Mucosa of descending colon (tissue), 3 donors: ENCODE measurements at places on chromosomes 13 and 19.
A peak's percentile ranks its signal among the peaks of the same experiment; 100 is the strongest.

DNA sequence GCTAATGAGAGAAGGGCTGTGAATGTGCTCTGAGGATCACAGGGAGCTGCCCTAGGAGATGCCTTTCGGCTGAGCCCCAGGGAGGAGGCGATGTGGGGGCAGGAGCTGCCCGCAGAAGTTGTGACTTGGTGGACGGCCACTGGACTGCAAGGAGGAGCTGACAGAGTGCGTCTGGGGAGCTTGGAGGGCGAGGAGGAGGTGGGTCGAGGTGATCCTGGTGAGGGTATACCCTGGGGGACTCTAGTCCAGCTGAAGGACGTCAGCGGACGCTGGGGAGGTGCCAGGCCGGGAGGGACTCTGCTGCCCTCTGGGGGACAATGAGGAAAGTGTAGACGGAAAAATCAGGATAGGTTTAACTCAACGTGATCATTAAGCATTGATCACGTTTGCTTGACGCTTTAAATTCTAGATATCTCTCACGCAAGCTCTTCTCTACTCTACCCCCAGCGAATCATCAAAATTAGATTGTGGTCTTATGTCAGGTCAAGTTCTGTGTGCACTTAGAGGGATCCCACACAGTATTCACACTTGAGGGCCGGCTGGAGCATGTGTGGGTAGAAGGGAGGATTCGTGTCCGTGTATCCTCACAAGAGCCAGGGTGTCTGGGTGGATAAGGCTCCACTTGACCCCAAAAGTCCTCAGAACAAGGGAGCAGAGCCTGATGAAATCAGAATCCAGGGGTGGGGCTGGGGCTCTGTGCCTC, 3.3 kb upstream of the CEACAM7 start:
- DNase-seq: peak; percentile 19

DNA sequence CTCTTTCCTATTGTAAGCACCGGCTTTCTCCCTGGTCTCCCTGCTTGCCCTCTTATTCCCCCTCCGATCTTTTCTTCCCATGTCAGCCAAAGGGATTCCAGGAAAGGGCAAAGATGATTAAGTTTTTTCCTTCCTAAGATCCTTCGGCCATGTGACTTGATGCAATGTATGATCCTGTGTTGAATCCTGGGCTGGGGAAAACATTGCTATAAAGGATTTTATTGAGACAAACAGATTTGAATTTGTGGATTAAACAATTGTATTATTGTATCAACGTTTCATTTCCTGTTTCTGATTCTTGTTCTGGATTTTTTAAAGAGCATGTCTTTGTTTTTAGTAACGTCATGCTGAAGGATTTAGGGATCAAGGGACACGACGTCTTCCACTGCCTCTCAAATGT, 16.9 kb upstream of the ZNF541 start:
- DNase-seq: no peak

DNA sequence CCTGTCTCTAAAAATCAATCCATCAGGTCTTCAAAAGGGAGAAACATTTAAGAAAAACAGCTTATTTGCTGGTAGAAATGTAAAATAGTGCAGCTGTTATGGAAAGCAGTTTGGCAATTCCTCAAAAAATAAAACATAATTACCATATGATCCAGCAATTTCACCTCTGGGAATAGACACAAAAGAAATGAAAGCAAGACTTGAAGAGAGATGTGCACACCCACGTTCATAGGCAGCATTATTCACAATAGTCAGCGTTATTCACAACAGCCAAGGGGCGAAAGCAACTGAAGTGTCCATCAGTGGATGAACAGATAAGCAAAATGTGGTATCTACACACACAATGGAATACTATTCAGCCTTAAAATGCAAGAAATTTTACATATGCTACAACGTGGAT, 45.1 kb upstream of the DOCK9 start:
- DNase-seq: no peak

DNA sequence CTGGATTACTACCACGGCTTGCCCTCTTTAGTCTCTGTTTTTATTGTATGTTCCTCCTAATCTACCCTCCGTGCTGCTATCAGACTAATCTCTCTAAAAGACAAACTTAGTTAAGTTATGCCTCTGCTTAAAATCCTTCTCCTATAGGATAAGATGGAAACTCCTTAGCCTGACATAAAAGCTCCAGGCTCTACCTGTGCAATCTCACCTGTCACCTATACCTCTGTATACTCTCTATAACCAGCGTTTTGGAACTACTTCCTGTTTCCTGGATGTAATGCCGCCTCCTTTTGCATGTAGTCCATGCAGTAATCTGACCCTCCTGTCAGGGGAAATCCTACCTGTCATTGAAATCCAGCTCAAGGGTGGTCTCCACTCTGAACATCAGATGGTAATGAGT, 41.2 kb downstream of the OLFM4 start:
- DNase-seq: no peak

- no peak for DNase-seq
Measured at GRCh38 chr13:80235967-80236302, 105.0 kb downstream of the SPRY2 start.

GRCh38 chr13:109148243-109148642, 518.8 kb downstream of the MYO16 start:
- DNase-seq: no peak

DNA sequence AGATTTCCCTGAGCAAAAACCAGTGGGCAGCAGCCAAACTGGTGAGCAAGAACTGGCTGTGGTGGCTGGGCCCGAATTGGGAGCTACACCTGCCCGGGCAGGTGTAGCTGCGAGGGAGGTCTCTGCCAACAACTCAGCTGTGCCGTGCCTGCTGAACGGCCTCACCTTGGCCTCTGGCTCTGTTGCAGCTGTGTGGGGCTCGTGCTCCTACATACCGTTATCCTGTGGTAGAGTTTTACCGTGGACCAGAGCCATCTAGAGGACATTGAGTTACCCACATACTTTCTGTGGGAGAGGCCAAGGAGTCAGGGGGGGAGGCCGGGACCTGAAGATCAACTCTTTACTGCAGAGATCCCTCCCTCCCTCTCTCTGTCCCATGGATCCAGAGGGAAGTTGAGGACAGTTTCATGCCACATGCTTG, 113.2 kb downstream of the TM9SF2 start:
- DNase-seq: peak; percentile 22

DNA sequence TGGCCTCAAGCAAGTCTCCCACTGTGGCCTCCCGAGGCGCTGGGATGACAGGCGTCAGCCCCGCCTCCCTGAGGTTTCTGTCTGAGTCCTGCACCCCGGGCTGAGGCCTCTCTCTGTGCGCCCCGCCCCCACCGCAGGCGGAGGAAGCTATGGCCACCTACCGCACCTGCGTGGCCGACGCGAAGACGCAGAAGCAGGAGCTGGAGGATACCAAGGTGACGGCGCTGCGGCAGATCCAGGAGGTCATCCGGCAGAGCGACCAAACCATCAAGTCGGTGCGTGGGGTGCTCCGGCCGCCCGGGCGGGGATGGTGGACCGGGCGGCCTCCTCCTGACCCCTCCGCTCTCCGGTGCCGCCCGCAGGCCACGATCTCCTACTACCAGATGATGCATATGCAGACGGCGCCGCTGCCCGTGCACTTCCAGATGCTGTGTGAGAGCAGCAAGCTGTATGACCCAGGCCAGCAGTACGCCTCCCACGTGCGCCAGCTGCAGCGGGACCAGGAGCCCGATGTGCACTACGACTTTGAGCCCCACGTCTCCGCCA, 12.7 kb downstream of the ARHGAP45 start:
- peak; percentile 38 for DNase-seq

DNA sequence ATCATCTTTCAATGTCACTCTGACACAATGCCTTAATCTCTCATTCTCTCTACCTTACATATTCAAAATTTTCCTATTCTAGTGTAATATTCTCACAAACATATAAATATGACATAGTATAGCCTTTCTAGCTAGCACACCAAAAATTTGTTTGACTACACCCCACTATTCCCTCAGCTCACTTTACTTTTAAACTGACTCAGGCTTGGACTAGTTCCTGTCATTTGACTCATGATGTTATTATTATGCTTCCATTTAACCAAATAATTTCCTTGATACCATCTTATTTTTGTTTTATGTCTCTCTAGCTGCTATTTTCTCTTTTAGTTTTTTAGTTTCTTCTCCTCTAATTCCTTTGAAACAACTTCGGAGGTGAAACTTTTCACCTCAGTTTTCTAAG, 1745.6 kb upstream of the PCDH20 start:
- no peak for DNase-seq

DNA sequence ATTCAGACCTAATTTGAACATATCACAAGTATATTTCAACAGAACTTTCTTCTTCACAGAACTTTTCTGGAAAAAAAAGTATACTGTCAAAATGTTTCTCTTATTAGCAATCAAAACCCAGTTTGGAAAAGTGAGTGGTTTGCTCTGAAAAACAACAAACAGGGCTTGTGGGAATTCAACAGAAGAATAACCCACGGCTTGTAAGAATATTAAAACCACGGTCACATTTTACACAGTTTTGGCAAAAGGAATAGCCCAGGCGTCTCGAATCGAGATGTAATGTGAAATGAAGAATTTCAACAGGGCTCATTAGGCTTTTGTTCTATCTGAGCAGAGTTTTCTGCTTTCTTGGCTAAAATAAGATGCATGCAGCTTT, 70.7 kb downstream of the COL4A2 start:
- DNase-seq: no peak

GRCh38 chr13:112014857-112015256, 52.1 kb upstream of the SOX1 start:
- DNase-seq: no peak

DNA sequence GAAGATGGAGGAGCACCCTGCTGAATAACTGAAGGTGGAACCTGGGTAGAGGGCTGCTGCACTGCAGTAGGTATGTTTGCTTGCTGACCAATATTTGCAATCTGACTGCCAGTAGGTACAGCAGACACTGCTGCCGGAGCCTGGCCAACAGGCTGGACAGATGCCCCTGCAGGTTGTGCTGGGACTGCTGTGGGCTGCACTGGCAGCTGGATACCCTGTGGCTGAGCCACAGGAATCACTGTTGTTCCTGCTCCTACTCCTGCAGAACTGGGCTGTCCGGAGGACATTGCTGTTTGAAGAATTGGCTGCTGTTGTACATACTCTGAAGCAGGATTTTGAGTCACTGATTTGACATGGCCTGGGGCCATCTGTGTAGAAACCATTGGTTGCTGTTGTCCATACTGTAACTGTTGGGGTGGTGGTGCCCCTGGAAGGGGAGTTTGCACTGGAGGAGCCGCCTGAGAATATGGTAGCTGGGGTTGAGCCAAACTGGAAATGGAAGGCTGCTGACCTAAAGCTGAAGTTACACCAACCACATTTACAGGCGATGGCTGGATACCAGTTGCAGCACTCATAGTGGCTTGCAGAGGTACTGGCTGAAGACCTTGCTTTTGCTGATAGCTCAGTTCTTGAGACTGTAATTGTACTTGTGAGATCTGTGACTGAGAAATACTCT, 2.2 kb downstream of the TSC22D1 start:
- DNase-seq: no peak

- peak; percentile 89 for DNase-seq
Measured at GRCh38 chr19:1929021-1929742, 11.8 kb upstream of the CSNK1G2 start.

DNA sequence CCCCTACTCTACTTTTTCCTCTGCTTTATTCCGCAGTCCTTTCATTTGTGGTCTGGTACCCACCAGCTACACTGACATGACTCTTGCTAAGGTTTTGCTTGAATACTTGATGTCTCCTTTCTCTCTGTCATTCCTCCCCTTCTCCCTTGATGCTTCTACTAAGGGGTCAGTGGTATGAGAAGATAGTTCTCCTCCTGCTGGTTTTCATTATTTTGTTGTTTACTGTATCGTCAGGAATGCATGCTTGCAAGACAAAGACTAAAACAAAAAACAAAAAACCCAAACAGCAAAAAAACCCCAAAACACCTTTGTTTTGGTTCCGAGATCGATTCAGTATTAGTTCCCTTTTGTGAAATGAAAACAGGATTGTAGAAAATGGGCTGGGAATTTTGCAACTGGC, 59.5 kb downstream of the PCCA start:
- no peak for DNase-seq

GRCh38 chr19:40217934-40218890, at the start of gene TTC9B:
Gene TTC9B (minus strand): TSS chr19:40218384. CDS start chr19:40218381, 3 bp downstream.
- no peak for DNase-seq

GRCh38 chr19:11180346-11180745, 17.0 kb downstream of the KANK2 start:
- no peak for DNase-seq

GRCh38 chr19:48629599-48630295, 7.4 kb downstream of the DBP start:
- peak; percentile 91 for DNase-seq

DNA sequence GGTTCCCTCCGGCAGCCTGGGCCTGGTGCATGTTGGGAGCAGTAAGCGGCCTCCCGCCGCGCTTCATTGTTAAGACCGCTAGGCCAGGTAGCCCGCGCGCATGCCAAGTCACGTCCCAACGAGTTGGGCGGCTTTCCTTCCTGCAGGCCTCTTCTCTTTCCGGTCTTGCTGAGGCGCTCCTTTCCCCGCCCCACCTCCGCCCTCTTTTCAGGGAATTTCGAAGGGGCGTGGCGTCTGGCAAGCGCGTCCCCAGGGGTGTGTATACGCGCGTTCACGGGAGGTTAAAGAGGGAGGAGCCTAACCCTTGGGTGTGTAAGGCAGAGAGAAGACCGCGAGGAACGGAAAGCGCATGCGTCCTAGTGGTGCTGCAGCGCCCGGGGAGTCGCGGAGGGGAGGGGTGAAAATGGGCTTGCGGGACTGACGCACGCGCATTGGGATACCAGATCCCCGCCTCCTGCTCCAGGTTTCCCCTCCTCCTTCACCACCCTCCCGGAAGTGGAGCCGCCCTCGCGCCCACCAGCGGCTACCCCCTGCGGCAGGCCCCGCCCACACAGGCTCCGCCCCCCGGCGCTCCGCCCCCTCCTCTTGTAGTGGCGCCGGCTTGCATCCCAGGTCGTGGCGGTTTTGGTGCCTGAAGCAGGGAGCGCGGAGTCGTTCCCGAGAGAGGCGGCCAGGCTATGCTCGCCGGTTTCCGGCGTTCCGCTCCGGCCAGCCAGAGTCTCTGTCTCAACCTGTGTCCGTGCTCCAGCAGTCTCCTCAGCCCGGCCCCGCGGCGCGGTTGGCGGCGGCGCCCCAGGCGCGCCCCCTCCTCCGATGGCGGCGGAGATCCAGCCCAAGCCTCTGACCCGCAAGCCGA, at the start of gene WDFY2:
WDFY2 (plus strand) TSS at position 588 of the 856 bp plus-strand sequence; CDS start at position 814, 226 bp downstream.
- peak; percentile 100 for DNase-seq

DNA sequence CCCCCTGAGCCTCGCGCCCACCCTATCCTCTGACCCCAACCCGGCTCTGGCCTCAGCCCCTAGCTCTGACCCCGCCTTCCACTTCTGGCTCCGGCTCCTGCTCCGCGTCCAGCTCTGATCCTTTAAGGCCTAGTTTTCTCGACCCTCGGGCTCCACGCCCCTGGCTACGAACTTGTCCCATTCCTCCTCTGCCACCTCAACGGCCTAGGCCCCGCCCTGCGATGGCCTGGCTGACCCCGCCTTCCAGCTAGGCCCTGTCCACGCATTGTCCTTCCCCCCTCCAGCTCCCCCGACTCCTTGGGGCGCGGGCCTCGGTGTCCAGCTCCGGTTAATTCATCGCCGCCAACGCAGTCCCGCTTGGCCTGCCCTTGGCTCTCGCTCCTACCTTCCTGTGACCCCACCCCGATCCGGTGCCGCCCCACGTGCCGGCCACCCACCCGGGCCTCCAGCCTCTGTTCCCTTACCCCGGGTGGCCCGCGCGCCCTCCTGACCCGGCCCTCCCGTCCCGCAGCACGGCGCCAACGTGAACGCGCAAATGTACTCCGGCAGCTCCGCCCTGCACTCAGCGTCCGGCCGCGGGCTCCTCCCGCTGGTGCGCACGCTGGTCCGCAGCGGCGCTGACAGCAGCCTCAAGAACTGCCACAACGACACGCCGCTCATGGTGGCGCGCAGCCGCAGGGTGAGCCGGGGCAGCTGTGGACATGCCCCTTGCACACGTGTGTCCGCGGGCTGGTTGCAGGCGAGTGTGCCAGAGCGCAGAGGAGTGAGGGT, 9.4 kb downstream of the BCL3 start:
- DNase-seq: peak; percentile 63
